ENCODE measurements at places on chromosomes 13 and 19.

GRCh38 chr19:3682741-3683404 lies 17.4 kb downstream of the PIP5K1C start:
- no peak for DNase-seq

DNA sequence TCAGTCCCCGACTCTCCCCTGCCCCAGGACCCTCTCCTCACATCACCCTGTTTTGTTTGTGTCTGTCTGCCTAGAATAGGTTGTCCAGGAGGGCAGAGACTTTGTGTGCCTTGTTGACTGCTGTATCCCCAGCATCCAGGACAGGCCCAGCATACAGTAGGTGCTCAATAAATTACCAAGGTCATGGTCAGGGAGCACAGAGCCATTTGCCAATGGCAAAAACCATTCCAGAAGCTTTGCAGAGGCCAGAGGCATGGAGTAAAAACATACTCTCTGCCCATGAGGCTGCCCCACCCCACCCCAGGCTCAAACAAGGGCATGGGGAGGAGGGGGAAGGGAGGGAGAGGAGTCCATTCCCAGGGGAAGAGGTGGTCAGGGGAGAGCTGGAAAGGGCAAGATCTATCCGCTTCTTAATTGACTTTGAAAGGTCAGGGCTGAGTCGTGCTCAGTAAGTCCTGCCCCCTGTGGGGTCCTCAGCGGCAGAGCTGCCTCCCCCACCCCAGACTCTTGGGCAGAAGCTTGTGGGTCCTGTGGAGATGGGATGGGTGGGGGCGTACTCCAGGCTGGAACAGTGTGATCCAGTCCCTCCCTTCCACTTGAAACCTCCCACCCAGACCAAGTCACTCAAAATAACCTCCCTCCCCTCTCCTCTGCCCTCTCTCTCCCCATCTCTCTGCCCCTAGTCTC lies 4.4 kb downstream of the GPR4 start:
- no peak for DNase-seq

- no peak for DNase-seq
Measured at GRCh38 chr19:45768655-45768983, 433 bp downstream of the SIX5 start.

DNA sequence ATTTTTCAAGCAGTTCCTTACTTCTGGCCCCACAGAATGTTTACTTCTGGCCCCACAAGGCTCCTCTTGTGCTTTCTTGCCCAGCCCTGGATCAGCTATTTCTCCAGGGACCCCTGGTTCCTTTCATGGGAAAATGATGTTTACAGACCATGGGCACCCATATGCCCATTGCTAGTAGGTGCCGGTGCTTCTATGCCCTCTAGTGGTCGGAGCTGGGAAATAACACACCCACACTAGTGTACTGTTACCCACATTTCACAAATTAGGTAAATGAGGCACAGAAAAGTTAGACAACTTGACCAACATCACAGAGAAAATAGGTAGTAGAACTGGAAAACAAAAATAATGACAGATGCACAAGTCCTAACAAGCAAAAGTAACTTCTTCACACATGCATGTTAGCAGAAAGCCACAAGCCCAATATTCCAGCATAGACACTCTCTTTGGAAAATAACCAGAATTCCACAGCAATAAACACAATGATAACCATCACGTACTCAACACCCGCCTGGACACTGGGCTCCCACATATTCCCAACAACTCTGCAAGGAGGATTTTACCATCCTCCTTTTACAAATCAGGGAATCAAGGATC lies 1.3 kb upstream of the CEACAM6 start:
- DNase-seq, result no peak

DNA sequence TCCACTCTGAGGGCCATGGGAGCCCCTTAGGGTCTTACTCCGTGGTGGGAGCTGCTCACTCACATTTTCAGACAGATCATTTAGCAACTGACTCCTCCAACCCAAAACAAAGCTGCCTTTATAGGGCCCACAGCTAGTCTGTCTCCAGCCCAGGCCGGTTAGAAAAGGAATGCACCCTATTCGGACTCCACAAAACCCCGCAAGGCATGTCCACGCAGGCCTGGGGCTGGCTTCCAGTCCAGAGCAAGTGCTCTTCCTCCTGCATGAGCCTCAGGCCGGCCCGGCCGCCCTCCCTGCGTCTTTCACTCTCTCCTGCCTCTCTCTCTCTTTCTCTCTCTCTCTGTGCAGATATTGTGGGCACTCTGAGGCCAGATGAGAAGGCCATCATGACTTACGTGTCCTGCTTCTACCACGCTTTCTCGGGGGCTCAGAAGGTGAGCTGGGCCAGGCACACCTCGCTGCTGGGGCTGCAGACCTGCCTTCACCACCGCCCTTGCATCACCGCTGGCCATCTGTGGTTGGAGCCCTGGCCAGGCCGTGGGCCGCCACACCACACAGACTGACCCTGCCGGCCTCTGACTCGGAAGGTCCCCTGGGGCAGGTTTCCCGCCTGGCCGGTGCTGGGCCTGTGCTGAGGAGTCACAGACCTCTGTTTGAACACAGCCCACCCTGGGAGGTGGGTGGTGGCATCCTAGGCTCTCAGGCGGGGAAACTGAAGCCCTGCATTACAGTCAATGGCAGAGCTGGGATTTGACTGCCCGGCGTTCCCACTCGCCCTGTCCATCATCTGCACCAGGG lies 33.1 kb downstream of the CAPN12 start:
- no peak for DNase-seq

GRCh38 chr13:78620936-78621470 lies 17.7 kb upstream of the POU4F1 start:
- DNase-seq, result no peak

DNA sequence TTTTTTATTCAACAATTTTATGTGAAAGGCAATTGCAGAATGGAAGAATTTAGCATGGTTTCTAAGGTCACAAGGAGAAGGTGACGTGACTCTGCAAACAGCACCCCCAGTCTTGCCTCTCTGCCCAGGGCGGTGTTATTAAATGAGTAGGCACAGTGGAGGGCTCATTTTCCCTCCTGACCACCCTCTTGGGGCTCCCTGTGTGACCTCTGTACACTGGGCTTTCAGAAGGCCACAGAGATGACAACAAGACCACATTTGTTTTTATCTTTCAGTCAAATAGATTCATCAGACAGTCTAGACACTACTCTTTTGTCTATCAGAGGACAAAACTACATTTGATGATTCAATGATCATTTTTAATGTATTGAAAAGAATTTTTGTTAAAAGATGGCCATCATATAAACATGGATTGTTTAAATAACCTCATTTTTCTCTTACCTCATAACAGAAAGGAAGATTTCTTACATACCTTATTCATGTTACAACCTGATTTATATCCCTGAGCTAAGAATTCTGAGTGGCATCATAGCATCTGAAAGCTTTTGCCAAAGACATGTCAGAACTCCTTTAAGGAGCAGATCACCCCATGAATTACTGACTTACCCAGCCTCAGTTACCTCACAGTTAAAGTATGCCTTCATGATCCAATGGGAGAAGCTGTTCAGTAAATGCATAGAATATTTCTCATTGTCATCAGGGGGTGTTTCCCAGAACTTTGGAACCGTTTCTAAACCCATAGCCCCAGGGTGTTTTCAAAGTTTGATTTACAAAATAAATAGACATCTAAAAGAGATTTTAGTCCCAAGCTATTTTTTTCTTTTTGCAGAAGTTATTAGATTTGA lies 184.0 kb upstream of the RFC3 start:
- no peak for DNase-seq

DNA sequence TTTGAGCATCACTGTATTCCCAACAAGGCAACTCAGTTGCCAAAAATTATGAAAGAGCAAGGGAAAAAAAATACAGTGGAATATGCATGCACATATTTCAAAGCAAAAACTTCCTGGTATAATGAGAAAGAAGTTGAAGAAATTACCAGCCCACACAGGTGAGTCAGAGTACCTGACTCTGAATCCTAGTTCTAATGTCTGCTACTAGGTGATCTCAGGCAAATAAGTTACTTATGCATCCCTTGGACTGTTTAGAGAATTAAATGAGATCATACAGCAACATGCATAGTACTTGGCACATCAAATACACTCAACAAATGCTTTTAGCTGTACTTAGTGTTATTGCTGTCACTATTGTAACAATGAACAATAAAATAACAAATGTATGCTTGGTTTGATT lies 144.9 kb downstream of the MIPEP start:
- no peak for DNase-seq

DNA sequence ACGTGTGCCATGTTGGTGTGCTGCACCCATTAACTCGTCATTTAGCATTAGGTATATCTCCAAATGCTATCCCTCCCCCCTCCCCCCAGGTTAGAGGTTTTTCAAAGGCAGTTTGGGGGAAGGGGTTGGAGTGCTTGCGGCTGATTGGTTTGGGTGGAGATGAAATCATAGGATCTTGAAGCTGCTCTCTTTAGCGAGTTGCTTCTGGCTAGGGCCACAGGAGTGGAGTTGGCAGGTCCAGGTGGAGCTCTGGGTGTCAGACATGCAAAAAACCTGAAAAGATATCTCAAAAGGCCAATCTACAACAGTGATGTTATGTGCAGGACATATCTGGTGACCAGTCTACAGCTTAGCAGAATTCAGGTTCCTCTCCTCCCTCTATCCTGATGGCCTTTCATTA lies 32.6 kb upstream of the CXCL17 start:
- DNase-seq, result no peak

- no peak for DNase-seq
Measured at GRCh38 chr19:33904681-33905080, 108.0 kb downstream of the KCTD15 start.

GRCh38 chr19:6728346-6728745 lies 7.9 kb upstream of the C3 start:
- no peak for DNase-seq

GRCh38 chr13:84654654-84655275 lies 772.5 kb upstream of the SLITRK1 start:
- no peak for DNase-seq

- DNase-seq, result no peak
Measured at GRCh38 chr13:81139987-81140386, 799.1 kb upstream of the SPRY2 start.

- no peak for DNase-seq
Measured at GRCh38 chr19:2080336-2080988, 15.7 kb downstream of the MOB3A start.
